ENCODE measurements at places on chromosomes 5 and 9.

- peak; percentile 94 for DNase-seq
Measured at GRCh38 chr9:128249908-128250838, 25.6 kb downstream of the GOLGA2 start.

GRCh38 chr5:35971878-35972210 is 19.3 kb downstream of the UGT3A1 start:
- no peak for DNase-seq

GRCh38 chr9:100731557-100731956 is 153.7 kb downstream of the CAVIN4 start:
- no peak for DNase-seq

DNA sequence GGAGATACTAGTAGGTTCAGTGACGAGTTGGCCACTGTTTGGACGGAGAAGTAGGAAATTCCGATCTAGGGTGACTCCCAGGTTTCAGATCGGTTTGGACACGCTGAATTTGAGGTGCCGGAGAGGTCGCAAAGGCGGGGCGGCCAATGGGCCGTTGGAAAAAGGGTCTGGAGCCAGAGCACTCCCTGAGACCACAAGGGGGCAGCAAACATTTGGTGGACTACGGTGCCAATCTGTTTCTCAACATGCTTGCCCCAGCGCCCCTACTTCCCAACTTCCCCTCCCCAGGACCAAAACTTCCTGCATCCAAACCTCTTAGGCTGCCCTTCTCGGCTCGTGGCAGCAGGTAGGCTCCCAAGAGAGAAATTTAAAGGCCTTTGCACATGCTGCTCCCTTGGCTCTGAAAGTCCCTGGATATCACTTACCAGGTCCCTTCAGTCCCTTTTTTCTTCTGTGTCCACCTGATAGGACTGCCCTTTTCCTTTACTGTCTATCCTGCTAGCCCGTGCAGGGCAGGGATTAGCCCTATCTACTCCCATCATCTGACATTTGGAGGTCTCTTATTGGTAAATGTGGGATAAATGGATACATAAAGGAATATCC is 992 bp upstream of the RPP25L start:
- peak; percentile 83 for DNase-seq

GRCh38 chr5:34488984-34489383 is 167.1 kb upstream of the RAI14 start:
- DNase-seq = no peak

DNA sequence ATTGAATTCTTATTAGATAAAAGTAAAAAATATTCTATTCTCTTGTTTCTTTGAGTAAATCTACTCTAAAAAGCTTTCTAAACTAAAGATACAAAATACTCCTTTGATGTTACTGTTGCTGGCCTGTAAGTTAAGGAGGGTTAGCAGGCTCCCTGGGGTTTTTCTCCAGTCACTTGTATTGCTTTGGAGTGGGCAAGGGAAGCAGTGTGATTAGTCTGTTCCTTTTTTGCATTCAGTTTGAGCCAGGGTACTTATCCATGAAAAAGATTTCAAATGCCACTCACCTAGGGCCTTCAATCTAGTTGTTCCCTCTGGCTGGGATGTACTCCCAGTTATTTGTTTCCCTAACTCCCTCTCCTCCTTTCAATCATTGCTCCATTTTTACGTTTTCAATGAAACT is 256.2 kb upstream of the SMC2 start:
- no peak for DNase-seq

DNA sequence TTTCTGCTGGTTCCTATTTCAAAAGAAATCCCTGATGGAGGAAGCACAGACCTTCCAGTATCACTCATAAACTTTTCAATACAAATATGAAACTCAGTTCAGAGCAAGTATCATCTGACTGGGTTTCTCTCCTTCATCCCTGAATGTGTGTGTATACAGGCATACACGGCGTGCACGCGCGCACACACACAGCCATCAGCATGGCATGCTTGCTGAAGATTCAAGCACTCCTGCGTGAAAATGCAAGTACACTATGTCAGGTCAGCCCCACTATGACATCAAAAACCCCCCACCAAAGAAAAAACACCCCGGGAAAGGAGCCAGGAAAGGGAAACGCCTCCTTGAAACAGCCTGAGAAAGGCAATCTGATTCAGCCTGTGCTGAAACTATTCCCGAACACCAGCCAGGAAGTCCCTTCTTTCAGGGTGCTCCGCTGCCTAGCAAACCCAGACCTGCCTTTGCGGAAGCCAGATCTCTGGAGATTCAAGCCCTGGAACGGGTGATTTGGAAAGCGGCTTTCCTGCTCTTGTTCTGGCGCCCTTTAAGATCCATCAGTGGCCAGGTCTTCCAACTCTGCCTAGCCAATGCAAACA is 831 bp downstream of the KLHL3 start:
- DNase-seq = no peak

DNA sequence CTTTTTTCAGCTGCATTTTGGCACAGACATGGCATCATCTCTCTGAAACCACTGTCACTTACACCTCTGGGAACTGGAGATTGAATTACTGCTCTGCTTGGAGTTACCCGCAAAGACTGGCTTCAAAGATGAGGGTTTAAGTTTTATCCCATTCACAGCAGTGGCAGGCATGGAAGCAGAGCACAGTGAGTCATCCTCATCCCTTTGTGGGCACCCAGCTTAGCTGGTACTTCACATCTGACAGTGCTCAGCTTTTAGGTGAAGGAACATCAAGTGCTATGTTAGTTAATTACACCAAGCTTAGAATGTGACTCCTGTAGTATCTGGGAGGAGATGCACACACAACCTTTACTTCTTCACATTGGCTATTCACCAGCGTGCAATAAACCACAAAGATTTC is 24.8 kb upstream of the ALDH1A1 start:
- DNase-seq = no peak

DNA sequence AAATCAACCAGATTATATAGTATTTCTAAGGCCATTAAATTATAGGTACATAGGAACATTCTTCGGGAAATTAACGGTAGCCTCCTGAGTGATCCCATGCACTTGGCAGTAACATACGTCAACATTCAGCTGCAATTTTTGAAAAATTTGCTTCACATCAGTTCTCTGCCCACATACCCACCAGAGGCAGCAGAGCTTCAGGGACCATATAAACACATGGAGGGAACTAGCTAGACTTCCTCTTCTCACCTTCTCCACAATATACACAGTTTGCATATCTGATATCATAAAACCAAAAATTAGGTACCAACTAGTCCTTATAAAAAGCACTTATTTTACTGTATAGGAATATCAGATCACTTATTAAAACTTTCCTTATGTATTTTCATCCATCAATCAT is 4.8 kb downstream of the PSIP1 start:
- DNase-seq = no peak

- DNase-seq = no peak
Measured at GRCh38 chr5:38079620-38080402, 178.5 kb upstream of the EGFLAM start.

- DNase-seq = no peak
Measured at GRCh38 chr5:30103052-30103451, 1090.4 kb upstream of the CDH6 start.

GRCh38 chr5:64632251-64632650 is 58.1 kb upstream of the SHISAL2B start:
- DNase-seq = no peak

DNA sequence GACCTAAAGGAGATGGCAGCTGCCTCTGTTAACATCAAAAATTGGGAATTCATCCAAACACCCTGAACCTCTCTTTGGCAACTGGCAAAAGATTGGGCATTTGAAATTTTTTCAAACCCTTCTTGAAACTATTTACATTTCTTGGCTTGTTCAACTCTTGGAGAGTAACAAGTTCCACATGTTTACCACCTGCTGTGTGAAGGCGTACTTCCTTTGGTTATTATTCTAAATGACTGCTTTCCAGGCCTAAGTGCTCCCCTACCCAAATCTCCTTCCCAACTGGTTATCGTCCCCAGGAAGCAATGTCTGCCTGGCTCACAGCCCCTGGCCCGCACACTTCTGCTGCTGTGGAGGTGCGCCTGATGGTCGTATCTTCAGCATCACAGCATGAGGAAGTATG is 422.7 kb downstream of the DMAC1 start:
- no peak for DNase-seq

DNA sequence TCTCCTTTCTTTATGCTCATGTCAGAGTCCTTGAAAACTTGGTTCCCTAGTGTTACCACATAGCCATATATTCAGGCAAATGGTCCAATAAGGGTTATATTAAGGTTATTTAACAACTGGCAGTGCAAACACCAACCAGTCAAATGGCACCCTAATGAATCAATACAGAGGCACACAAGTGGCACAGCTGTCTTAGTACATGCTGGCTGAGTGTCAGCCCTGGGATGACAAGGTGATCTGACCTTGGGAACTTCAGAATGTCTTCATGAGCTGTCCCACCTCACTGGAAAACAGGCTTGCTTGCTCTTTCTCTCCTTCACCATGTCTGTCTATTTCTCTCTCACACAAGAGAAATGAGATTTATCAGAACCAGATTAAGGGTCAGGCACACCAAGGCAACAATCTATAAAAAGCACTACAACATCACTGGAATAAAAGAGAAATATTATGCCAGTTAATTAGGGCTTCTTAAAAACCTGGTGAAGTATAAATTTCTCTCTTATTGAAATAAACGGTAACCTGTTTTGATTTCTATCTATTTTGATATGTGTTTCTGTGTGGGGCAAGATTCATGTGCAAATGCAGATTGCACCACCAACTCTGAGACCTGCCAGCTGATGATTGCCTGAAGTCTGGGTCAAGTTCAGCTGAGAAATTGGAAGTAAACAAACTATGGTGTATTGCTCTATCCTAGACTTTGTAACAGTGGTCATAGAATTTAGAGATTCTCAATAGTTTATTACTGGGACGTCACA is 140.7 kb downstream of the SREK1 start:
- no peak for DNase-seq

- DNase-seq = no peak
Measured at GRCh38 chr9:34547960-34548611, 25.3 kb upstream of the ENHO start.

GRCh38 chr9:31347082-31347617 is 1037.3 kb upstream of the ACO1 start:
- no peak for DNase-seq

GRCh38 chr5:54837093-54837492 is 148.3 kb downstream of the ESM1 start:
- no peak for DNase-seq

- DNase-seq = no peak
Measured at GRCh38 chr9:100927763-100928162, 100.8 kb upstream of the PLPPR1 start.

DNA sequence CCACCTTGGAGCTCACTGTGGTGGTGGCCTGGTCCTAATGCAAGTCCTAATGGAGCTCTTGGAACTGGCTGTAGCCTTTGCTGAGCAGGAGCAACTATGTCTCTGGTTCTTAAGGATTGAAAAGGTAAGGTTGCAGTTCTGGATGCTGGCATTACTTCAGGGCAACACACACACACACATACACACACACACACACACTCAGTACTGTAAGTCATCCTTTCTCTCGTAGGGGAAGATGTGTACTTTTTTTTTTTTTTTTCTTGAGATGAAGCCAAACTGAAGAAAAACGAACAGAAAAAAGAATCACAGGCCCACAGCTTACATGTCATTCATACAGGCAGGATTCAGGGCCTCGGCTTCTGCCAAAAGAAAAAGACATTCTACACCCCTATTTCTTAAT is 81.1 kb upstream of the RPS23 start:
- no peak for DNase-seq

GRCh38 chr9:7180247-7180646 is 422.5 kb downstream of the KDM4C start:
- no peak for DNase-seq

DNA sequence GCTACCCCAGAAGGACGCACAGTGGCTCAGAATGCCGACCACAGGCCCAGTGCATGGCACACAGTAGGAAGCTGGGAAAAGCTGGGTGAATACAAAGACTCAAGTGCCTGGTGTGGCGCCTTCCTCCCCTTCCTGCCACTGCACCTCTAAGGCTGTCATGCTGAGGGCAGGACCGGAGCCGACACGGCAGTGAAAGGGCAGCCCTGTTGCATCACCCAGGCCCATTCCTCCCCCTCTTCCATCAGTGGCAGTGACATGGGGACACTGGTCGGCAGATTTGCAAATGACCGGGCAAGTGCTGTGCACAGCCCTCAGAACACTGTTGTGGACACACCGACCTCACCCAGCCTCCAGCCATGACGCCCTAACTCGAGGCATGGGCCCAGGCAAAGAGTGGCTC is 84.0 kb downstream of the STK10 start:
- no peak for DNase-seq

DNA sequence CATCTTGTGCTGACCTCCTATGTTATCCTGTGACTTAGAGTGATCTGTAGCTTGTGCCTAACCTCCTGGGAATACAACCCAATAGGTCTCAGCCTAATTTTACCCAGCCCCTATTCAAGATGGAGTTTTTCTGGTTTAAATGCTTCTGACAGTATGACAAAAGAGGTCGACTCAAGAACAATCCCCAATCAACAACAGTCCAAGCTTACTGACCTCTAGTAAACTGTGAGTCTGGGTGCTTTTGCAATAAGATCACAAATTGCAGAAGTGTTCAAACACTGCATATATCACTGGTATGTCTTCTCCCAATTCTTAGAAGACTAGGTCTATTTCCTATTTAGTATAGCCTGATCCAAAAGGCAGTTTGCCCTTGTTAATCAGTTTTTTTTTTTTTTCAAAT is 323.5 kb upstream of the PTGER4 start:
- DNase-seq = no peak

DNA sequence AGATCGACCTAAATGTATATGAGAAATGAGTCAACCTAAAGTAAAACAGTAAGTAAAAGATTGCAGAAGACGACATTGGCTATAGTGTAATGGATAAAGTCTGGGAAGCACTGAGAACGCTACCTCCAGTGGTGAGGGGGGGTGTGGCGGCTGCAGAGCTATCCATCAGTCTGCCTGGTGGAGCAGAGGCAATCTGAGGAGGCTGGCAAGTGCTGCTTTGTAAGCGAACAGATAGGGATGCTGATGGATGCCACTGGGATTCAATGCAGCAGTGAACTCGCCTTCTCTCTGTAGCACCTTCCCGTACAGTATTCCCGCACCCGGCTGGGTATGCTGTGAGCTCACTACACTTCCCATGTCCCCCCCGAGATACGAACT is 261.5 kb downstream of the NSG2 start:
- no peak for DNase-seq

GRCh38 chr9:125380406-125380805 is 118.8 kb downstream of the GAPVD1 start:
- DNase-seq = no peak

DNA sequence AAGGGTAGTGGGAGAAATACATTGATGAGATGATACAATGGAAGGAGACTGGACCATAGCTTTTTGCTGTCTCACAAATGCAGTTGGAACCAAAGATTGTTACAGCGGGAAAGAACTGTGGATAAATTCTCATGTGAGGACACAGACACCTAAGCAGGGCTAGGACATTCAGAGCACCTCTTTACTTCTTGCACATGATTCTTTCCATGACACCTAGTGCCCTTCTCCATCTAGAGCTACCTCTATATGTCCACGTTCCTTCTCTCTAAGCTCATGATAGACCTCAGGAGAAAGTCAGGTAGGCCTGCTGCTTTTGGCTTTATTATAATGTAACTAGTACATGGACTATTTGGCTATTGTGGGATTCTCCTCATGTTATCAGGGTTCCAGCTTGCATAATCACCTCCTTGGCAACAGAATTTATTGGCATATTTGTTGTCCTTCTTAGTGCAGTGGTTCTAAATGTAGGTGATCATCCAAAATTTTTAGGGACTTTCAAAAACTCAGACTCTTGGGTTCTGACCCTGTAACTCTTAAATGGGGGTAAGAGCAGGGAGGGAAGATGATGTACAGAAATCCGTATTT is 27.2 kb downstream of the NR3C1 start:
- no peak for DNase-seq
